ENCODE measurements at places on chromosomes 1 and 21.

- DNase-seq: no peak
These were observed 68.0 kb downstream of the MRPS6 start for GRCh38 chr21:34141373-34141772.

DNA sequence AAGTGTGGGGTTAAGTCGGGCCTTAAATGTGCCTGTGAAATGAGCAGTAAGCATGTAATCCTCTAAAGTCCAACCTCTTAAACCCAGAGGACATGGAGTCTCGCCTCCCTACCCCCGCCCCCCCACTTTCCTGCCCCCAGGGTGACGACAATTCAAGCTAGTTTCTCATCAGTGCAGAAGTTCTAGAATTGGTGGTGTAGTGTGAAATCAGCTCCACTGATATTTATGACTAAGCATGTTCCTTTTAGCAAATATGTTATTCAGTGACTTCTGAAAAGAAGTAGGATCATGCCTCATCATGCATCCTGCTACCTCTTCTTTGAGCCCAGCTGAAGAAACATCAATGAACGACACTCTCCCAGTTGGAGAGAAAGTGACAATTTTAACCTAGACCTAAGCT is 2.6 kb upstream of the ABCB10 start:
- DNase-seq: no peak

GRCh38 chr1:83706354-83706938 is 292.5 kb downstream of the TTLL7 start:
- DNase-seq: no peak

GRCh38 chr1:183834568-183834967 is 29.6 kb downstream of the RGL1 start:
- DNase-seq: no peak
